ENCODE measurements at places on chromosomes 1 and 21. TPM values are rescaled to one million over a fixed set of nuclear protein-coding genes. Genes with fewer than 3 reads are reported as not detected.

DNA sequence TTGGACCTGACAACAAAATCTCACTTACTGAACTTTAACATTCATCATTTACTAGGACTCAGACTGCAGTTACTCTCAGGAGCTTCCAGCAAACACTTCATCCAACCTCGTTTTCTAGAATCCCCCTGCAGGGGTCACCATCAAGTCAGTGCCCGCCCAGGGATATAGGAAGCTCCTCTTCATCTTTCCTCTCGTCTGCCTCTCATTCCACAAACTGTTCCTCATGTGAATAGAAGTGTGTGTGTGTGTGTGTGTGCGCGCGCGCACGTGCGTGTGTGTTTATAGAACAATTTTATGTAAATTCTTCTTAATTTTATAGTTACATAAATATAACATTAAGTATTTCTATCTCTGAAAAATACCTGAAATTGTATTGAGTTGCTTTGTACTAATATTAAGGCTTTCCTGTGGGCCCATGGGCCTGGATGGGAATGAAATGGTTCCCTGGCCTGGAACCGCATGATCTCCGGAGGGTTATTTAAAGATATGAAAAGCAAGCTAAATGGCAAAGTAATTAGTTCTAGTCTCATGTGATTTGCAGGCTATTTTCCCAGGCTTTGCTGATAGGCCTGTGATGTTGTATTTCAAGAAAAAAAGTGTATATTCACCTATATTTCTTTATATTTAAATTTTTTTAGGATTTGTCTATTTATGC is 21.7 kb upstream of the ABCD3 start:
- H3K4me1 ChIP-seq, result no peaks in the 10 kb centered on the region
- H3K27ac ChIP-seq, result no peak overlapping the region
- DNase-seq, result no peak
- H3K36me3 ChIP-seq, result no peaks in the 10 kb centered on the region
- H3K27me3 ChIP-seq, result no peaks in the 10 kb centered on the region

DNA sequence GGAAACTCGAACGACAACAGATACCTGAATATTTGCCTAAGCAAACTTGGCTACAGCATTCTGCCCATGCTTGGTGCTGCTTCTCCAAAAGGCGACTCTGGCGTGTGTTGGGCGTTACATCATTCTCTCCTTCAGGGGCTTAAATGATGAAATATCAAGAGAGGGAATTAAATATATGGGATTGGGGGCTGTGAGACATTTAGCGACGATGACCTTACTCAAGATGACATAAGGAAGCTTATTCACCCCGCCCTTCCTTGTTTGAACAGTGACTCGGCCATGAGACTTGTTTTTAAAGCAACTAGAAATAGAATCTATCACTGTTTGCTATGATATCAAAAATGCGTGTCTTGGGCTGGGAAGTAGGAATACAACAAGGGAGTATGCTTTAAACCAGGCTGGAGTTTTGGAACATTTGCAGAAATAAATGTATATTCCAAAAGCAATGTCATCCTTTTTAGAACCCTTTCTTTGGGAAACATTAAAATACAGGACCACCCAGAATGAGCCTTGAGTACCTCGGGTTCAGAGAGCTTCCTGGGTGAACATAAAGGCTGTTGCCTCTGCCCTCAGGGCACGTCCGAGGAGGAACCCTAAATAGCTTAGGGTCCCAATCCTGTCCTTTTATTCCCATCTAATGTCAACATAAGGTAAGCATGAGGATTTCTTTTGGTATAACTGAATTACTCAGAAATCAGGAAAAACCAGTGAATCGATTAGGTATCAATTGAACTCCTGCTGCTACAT is 123.3 kb upstream of the SLC45A1 start:
- no peak for DNase-seq
- no peaks in the 10 kb centered on the region for H3K36me3 ChIP-seq
- H3K27ac ChIP-seq, result no peak overlapping the region
- H3K27me3 ChIP-seq, result no peaks in the 10 kb centered on the region

DNA sequence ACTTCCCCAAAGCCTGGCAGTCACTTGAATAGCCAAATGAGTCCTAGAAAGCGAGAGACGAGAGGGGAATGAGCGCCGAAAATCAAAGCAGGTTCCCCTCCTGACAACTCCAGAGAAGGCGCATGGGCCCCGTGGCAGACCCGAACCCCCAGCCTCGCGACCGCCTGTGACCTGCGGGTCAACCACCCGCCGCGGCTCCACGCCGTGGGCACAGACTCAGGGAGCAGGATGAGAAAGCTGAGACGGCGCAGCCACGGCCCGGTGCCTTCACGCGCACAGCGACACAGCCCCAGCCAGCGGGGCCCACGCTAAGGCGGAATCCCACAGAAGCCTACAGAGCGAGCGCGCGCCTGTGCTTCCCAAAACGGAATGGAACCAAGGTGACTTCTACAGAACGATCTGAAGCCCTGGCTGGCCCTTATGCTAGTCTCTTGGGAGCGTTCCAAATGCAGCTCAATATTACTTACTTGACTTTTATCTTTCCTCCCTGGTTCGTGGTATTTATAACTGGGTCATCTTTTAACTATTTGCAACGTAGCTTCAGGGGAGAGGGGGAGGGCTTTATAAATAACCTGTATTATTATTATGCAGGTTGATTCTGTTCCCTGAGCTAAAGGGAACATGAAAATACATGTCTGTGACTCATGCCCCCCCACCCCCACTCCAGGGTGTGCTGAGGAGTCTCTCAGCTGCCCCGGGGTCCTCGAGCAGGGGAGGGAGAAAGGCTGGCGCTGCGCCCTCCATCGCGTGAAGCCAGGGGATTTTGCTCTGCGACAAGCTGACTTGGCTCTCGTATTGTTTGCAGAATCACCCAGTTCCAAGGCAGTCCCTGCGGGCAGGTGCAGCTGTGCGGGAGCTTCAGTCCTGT is 1.7 kb downstream of the TSPEAR start:
- no peak overlapping the region for H3K4me3 ChIP-seq
- DNase-seq, result no peak

DNA sequence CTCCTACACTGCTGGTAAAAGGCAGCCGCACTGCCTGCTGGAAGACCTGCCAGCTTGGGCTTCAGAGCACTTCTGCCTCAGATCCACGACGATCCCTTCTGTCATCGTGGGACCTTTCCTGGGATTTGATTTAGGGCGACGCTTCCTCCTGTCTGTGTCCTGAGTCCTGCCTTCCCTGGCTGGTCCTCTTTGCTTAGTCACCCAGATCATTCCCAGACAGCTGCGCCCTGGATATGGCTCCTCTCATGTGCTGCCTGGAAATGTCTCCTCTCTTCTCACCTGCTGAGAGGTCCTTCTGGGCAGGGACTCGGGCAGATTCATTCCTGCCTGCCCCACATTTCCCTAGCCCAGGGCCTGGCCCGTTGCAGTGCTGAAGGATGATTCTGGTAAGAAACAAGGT is 72.4 kb upstream of the POU3F1 start:
- DNase-seq, result no peak
- no peak overlapping the region for H3K4me3 ChIP-seq
- H3K4me1 ChIP-seq, result no peaks in the 10 kb centered on the region
- no peaks in the 10 kb centered on the region for H3K36me3 ChIP-seq
- no peaks in the 10 kb centered on the region for H3K27me3 ChIP-seq

DNA sequence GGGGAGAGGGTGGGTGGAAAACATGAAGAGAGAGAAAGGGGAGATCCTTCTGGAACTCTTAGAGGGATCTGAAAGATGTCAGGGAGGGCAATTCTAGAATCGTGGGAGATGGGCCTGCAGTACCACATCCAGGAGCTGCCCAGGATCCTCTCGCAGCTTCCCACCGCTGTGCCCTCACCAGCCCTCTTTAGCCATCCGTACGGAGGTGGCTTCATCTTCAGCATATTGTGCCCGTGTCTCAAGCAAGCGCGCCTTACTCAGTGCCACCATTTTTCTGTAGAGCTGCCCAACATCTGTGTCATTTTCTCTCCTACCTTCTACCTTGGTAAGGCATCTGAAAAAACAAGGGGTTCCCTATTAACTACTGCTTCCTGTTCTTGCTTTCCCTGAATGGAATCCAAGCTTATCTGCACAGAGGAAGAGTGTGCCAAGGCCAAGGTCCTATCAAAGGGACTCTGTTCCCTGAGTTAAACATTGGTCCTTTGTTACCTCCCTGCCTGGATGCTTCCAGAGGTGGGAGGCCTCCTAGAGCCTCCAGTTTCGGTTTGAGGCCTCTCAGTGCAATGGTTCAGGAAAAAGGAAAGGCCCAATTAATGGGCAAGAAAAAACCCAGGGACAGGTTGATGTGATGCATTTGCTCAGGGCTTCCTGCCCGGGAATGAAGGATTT is 23.2 kb downstream of the C1orf116 start:
- no peaks in the 10 kb centered on the region for H3K4me1 ChIP-seq
- no peaks in the 10 kb centered on the region for H3K27me3 ChIP-seq
- H3K4me3 ChIP-seq, result no peak overlapping the region
- no peak for DNase-seq
- no peak overlapping the region for H3K27ac ChIP-seq
- H3K36me3 ChIP-seq, result no peaks in the 10 kb centered on the region

GRCh38 chr21:24367936-24368335 is 1239.3 kb downstream of the MRPL39 start:
- peaks cover 3% of the 10 kb centered on the region for H3K27me3 ChIP-seq
- no peaks in the 10 kb centered on the region for H3K4me1 ChIP-seq
- no peak for DNase-seq
- H3K4me3 ChIP-seq, result no peak overlapping the region
- H3K27ac ChIP-seq, result no peak overlapping the region

DNA sequence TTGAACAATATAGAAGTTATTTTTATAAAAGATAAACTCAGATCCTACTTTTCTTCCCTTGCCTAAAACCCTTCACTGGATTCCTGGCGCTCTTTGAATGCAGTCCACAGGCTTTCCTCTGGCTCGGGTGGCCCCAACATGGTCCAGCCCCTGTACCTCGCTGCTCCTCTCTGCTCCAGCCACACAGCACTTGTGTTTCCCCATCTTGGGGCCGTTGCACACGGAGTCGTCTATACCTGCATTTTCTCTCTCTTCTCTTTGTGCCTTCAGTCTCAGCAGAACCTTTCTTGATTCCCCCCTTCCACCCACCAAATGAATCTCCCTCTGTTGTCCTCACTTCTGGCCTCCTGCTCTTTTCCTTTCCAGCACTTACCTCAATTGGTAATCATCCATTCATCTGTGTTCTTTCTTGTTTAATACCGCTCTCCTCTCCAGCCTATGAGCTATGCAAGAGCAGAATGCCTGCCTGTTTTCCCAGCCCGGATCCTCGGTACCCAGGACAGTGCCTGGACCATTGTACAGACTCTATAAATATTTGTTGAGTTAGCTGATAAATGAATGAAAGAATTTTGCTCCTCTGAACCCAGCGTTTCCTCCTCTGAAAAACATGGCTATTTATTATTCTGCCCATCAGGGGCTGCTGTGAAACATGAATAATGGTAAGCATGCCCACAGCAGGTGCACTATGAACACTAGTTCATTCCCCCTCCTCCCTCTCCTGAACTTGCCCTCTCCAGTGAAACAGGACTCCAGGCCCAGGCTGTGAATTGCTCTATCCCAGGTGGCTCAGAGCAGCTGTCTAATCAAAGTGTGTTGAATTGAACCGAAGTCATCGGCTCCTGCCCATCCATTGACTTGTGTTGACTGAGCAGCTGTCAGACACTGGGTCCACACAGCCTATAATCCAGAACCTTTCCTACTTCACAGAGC is 266.9 kb downstream of the PTPRU start:
- no peak overlapping the region for H3K4me3 ChIP-seq
- no peaks in the 10 kb centered on the region for H3K36me3 ChIP-seq
- no peak for DNase-seq
- H3K4me1 ChIP-seq, result no peaks in the 10 kb centered on the region

- H3K36me3 ChIP-seq, result no peaks in the 10 kb centered on the region
- no peaks in the 10 kb centered on the region for H3K4me1 ChIP-seq
- no peak overlapping the region for H3K4me3 ChIP-seq
- H3K27me3 ChIP-seq, result no peaks in the 10 kb centered on the region
- DNase-seq, result no peak
- H3K27ac ChIP-seq, result no peak overlapping the region
Measured at GRCh38 chr1:97516588-97516987, 404.2 kb downstream of the DPYD start.

Gene OR2T5
- total RNA-seq, result not detected
